ENCODE measurements at places on chromosomes 2 and 18.

DNA sequence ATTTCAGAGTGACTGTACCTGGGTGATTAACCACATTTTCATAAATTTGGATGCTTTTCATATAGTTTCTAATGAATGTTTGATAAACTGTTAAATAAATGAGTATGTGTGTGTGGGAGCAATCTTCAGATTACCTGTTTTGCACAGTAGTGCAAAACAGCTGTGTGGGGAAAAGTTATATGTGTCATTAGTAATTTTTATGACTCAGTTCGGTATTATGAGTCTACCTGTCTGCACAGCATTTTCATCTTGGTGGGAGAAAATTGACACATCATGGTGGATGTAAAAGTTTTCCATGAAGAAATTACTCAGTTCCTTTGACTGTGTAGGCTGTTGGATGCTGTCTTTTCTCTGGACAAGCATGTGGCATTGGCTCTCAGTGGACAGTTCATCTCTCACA, 43.8 kb downstream of the LTBP1 start:
- no peak for DNase-seq

- DNase-seq = no peak
These were observed 136.8 kb downstream of the ALPK2 start for GRCh38 chr18:58491773-58492752.

GRCh38 chr2:189104934-189105333, 74.6 kb downstream of the COL5A2 start:
- no peak for DNase-seq

DNA sequence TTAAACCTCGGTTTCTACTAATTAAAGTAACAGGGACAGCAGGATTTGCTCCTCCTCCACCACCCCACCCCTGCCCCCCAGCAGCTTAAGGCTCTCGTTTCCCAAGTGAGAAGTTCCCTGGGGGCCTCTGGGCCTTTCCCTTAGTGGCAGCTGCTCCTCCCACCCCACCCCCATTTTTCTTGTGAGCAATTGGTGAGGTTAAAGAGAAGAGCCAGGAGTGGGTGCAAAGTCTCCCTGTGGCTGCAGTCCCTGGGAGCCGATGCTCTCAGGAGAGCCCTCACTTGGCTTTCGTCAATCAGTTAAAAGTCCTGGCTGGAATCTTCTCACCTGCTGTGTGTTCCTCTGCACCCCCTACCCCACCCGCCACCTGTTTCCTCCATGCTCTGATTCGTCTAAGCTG, 48.7 kb upstream of the AGAP1 start:
- no peak for DNase-seq

DNA sequence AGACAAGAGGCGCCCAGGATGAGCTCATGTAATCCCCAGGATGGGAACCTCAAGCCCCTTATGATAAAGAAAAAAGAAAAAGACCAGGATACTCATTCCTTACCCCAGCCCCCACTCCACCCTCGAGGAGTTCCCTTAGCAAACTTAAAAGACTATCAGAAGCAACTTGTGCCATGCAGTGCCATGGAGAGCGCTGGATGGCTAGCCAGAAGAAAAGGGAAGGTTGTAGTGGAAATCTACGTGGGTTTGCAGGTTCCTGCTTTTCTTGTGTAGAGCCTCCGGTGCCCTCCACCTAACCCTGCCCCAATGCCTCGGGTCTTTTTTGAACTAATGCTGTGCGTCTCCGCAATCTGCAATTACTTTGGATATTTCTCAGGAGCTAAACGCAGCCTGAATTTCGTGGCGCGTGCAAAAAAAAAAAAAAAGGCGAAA, 16.2 kb upstream of the BCL11A start:
- DNase-seq = no peak

DNA sequence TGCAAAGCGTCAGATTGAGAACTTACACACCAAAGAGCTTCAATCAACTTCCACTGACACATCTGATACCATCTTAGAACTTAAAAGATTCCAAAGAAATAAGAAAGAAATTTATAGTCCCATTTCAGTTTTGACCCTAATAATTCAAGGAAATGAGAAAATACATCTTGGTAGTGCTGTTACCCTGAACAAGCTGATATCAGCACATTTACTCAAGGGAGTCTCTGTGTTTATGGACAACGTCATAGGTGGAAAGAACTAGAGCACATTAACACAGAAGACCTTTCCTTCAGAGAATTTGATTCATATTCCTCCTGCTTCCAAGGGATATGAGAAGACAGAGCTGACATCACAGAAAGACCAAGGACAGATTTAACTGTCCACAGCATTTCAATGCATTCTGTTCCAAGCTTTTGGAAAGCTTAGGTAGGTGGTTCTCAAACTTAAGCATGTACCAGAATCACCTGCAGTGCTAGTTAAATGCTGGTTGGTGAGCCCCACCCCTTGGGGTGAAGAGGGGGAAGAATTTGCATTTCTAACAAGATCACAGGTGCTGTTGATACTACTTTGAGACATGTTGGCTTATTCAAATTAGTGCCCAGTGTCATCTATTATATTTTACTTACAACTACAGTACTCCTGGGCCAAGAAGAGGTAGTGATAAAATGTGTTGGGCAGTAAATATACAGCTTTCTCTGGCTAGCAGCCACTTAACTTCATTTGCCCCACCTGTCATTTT, 59.8 kb downstream of the LDAH start:
- no peak for DNase-seq

GRCh38 chr18:7273301-7273921, 42.5 kb downstream of the LRRC30 start:
- DNase-seq = no peak

All from activated CD8-positive, alpha-beta memory T cell treated with anti-CD3 and anti-CD28 coated beads, Interleukin-2, amount 50 U/mL, for 48 hours (primary cell).